Caco-2 (cell line): ENCODE measurements at places on chromosomes 3 and 15.

GRCh38 chr3:184594371-184595001 lies 32.9 kb downstream of the EPHB3 start:
- H3K27ac ChIP-seq, result no peak overlapping the region
- DNase-seq, result no peak
- H3K4me1 ChIP-seq, result no peaks in the 10 kb centered on the region
- no peaks in the 10 kb centered on the region for H3K27me3 ChIP-seq

- no peaks in the 10 kb centered on the region for H3K4me1 ChIP-seq
- no peaks in the 10 kb centered on the region for H3K27me3 ChIP-seq
- H3K4me3 ChIP-seq, result no peak overlapping the region
- no peak for DNase-seq
- no peaks in the 10 kb centered on the region for H3K36me3 ChIP-seq
Measured at GRCh38 chr15:71945012-71945411, 134.7 kb downstream of the NR2E3 start.

GRCh38 chr15:60989696-60990095 lies 239.4 kb downstream of the RORA start:
- H3K4me1 ChIP-seq, result no peaks in the 10 kb centered on the region
- no peaks in the 10 kb centered on the region for H3K36me3 ChIP-seq
- no peak for DNase-seq
- H3K4me3 ChIP-seq, result no peak overlapping the region

DNA sequence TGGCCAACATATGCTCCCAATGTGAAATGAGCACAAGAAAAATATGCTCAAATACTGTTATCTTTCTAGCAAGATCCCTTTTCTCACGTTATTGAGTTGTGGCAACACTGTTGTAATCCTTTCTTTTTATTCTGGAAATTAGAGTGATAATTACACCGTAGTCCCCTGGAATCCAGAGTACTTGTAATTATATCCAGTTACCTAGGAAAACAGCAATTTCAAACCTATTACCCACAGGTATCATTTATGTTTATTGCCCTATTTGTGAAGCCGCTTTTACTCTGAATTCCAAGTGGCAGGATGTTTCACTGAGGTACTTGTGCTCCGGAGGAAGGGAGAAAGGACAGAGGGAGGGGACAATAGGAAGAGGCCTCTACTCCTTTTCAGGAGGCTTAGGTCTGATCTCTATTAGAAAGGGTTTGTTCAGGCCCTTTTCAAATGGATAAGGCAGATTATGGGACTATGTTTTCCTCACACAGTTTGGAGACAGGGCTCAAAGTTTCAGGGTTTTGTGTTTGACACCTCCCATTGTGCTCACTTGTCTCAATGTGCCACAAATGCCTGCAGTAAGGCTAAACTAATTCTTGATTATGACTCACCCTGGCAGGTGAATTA lies 646.6 kb downstream of the TUSC7 start:
- no peaks in the 10 kb centered on the region for H3K36me3 ChIP-seq
- no peaks in the 10 kb centered on the region for H3K4me1 ChIP-seq
- DNase-seq, result no peak

DNA sequence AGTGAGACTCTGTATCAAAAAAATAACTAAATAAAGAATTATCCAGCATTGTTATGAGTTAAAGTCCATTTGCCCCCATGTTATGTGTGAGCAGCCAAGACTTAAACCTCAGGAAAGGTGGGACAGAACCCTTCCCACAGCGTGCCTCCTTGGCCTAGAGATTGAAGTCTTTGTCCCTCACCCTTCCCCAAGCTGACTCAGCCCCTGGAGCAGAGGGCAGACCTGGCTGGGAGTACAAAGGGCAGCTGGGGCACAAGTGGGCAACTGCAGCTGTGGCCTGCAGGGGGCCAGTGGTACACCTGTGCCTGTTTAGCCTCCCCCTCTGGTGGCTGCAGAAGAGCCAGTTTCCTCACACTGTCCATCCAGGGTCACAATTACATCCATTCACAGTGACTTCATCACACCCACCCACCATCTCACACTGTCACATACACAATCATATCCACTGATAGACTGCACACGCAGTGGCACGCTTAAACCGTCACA lies 940 bp upstream of the ACY1 start:
- H3K4me1 ChIP-seq, result peaks cover 46% of the 10 kb centered on the region

- no peak overlapping the region for H3K27ac ChIP-seq
- H3K27me3 ChIP-seq, result no peaks in the 10 kb centered on the region
- H3K4me1 ChIP-seq, result no peaks in the 10 kb centered on the region
- H3K4me3 ChIP-seq, result no peak overlapping the region
- H3K36me3 ChIP-seq, result no peaks in the 10 kb centered on the region
Measured at GRCh38 chr3:25576831-25577454, 87.8 kb downstream of the TOP2B start.

GRCh38 chr15:62477929-62478328 lies 312.8 kb upstream of the C2CD4B start:
- no peak for DNase-seq
- peaks cover 13% of the 10 kb centered on the region for H3K4me1 ChIP-seq
- H3K27me3 ChIP-seq, result no peaks in the 10 kb centered on the region
- H3K36me3 ChIP-seq, result peaks cover 2% of the 10 kb centered on the region; the same call in 1 of the 2 replicates
- H3K4me3 ChIP-seq, result no peak overlapping the region

GRCh38 chr3:78178740-78179363 lies 1139.0 kb downstream of the ROBO2 start:
- no peaks in the 10 kb centered on the region for H3K27me3 ChIP-seq
- no peak overlapping the region for H3K27ac ChIP-seq
- H3K36me3 ChIP-seq, result no peaks in the 10 kb centered on the region
- H3K4me1 ChIP-seq, result no peaks in the 10 kb centered on the region
- H3K4me3 ChIP-seq, result no peak overlapping the region
- no peak for DNase-seq

- H3K27me3 ChIP-seq, result no peaks in the 10 kb centered on the region; the same call in 1 of the 2 replicates
- DNase-seq, result no peak
- no peak overlapping the region for H3K4me3 ChIP-seq
Measured at GRCh38 chr3:34013818-34014570, 215.6 kb downstream of the PDCD6IP start.

DNA sequence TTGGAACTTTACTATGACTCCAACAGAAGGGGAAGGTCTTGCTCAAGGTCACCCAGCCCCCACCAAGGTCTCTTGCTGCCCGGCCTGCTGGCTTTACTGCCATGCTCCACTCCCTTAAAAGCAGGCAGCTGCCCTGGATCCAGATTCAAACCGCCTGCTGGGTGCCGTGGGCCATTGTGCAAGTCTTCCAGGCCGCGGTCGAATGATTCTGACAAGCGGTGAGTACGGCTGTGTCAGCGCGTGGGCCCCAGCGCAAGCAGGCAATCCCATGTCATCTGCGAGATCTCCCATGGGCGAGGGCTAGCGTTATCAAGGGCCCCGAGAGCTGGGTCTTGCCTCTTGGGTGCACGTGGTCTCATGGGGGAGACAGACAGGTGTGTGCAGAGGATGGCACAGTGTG lies 37.6 kb downstream of the CORO2B start:
- no peaks in the 10 kb centered on the region for H3K4me1 ChIP-seq
- no peaks in the 10 kb centered on the region for H3K27me3 ChIP-seq
- no peak overlapping the region for H3K4me3 ChIP-seq

DNA sequence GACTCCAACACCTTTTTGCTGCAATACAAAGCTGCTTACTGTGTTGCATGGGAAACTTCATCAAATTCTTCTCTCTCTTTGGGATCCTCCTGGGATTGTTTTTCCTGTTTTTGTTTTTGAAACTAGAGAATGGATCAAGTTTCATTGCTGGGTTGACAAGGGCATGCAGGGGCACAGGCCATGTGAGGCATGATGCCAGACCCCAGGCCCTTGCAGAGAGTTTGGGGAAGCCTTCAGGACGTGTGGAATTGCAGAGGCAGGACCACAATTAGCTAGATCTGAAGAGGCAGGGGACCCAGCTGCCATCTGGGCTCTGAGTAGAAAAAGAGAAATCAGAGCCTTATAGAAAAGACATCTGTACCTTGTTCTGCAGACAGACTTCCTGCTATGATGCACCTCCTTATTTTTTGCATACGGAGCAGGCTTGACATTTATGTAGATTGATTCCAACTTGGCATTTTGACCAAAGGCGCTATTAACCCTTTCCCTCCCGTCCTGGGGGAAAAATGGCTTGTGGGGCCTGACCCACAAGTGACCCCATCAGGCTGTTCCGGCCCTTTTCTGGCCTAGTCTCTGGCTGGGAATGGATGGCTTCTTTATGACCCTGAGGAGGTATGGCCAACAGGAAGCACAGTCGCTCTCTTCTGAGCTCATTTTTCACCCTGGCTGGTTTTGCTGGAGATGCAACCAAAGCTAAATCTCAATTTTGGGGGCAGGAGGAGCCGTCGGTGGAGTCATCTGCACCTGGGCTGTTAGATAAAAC lies 44.3 kb upstream of the CHRNB4 start:
- no peak for DNase-seq
- no peaks in the 10 kb centered on the region for H3K4me1 ChIP-seq
- no peaks in the 10 kb centered on the region for H3K36me3 ChIP-seq

DNA sequence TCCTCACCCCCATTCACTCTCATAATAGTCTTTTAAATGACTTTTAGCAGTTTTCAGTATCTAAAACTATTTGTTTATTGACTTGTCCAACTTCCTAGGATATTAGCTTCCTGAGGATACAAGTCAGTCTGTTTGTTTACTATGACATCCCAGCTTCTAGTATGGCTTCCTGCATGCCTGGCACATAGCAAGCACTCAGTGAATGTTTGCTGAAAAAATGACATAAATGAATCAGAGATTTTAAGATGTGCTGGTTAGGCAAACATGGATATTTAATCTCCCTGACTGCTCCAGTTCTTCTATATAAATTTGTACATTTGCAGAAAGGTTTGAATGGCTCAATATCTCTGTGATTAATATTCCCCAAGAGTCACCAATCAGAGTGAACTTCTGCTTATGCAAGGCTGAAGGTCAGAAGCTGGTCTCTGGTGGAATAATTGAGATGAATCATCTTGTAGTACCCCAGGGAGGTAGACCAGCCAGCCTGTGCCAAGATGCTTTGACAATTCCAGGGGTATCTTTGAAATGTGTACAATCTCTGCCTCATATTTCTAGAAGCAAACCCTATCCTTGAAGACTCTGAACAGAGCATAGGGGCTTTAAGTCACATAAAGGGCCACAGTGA lies 219.0 kb upstream of the LMCD1 start:
- no peak overlapping the region for H3K27ac ChIP-seq
- no peaks in the 10 kb centered on the region for H3K36me3 ChIP-seq
- no peak for DNase-seq
- H3K4me1 ChIP-seq, result no peaks in the 10 kb centered on the region
- H3K4me3 ChIP-seq, result no peak overlapping the region

DNA sequence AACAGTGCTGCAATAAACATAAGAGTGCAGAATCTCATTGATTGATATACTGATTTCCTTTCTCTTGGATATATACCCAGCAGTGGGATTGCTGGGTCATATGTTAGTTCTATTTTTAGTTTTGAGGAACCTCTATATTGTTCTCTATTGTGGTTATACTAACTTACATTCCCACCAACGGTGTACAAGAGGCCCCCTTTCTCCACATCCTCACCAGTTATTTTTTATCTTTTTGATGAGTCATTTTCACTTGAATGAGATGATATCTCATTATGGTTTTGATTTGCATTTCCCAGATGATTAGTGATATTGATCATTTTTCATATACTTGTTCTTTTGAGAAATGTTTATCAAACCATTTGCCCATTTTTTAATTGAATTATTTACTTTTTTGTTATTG lies 12.4 kb upstream of the IREB2 start:
- no peak overlapping the region for H3K27ac ChIP-seq
- no peaks in the 10 kb centered on the region for H3K27me3 ChIP-seq
- H3K36me3 ChIP-seq, result no peaks in the 10 kb centered on the region
- H3K4me1 ChIP-seq, result no peaks in the 10 kb centered on the region
- H3K4me3 ChIP-seq, result no peak overlapping the region

GRCh38 chr3:89353465-89353864 lies 246.0 kb downstream of the EPHA3 start:
- no peaks in the 10 kb centered on the region for H3K4me1 ChIP-seq
- no peaks in the 10 kb centered on the region for H3K27me3 ChIP-seq
- no peak overlapping the region for H3K4me3 ChIP-seq
- no peak overlapping the region for H3K27ac ChIP-seq

- no peaks in the 10 kb centered on the region for H3K4me1 ChIP-seq
- no peak overlapping the region for H3K27ac ChIP-seq
- DNase-seq, result no peak
- no peak overlapping the region for H3K4me3 ChIP-seq
- no peaks in the 10 kb centered on the region for H3K36me3 ChIP-seq
Measured at GRCh38 chr3:36201546-36201945, 178.8 kb upstream of the STAC start.

DNA sequence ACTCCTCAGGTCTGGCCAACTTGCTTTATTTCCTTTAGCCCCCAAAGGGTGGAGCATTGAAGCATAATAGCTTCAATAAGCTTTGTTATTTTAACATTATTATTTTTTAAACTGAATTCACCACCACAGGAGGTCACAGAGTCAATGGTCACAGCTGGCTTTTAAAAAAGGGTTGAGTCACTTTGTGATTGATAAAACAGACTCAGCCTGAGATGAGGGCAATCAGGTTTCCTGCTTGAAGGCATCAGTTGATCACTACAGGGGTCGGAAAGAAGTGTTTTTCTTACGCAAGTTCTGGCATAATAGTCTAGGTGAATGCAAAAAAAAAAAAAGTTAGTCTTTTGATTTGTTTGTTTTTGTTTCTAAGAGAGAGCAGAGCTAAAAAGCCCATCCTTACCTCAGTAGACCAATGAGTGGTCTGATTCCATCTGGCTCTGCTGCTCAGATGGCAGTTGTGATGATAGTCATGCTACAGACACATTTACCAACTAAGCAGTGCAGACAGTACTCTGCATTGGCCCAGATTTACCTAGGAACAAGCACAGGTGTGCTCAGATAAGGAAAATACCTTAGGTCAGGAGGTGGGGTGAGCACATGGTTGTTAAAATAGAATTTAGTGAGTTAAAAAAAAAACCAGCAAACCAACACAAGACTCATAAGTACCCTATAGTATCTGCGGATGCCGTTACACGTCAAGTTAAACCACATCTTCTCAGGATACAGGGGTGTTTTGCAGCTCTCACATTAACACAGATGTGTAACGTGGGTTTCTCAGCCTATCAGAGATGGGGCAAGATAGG lies 22.6 kb downstream of the ZNF80 start:
- H3K4me3 ChIP-seq, result no peak overlapping the region
- no peak for DNase-seq
- no peaks in the 10 kb centered on the region for H3K36me3 ChIP-seq
- no peaks in the 10 kb centered on the region for H3K4me1 ChIP-seq
- H3K27me3 ChIP-seq, result no peaks in the 10 kb centered on the region

- H3K4me3 ChIP-seq, result no peak overlapping the region
- peaks cover 15% of the 10 kb centered on the region for H3K4me1 ChIP-seq
- H3K27me3 ChIP-seq, result no peaks in the 10 kb centered on the region
- DNase-seq, result no peak
Measured at GRCh38 chr3:12959410-12959809, 113.8 kb downstream of the IQSEC1 start.

- no peaks in the 10 kb centered on the region for H3K4me1 ChIP-seq
- no peak overlapping the region for H3K4me3 ChIP-seq
Measured at GRCh38 chr15:78766041-78766440, 45.2 kb downstream of the ADAMTS7 start.

DNA sequence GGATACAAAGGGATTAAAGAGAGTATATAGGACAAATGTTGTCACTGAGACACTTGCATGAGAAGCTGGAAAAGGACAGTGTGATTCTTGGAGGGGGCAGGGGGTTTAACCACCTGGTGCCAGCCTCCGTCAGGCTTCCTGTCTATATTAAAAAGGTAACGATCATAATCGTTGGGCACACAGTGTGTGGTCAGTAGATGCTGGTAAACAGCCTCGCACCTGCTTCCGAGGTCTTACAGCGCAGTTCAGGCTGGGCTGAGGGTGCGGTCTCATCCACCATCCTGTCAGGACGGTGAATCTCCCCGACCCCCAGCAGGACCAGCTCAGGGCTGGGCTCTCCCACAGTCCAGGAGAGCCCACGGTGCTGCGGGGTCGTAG lies 47.7 kb upstream of the SMAD6 start:
- H3K4me1 ChIP-seq, result peaks cover 12% of the 10 kb centered on the region
- no peaks in the 10 kb centered on the region for H3K36me3 ChIP-seq
- DNase-seq, result no peak
